ENCODE measurements at places on chromosomes 4 and X.

DNA sequence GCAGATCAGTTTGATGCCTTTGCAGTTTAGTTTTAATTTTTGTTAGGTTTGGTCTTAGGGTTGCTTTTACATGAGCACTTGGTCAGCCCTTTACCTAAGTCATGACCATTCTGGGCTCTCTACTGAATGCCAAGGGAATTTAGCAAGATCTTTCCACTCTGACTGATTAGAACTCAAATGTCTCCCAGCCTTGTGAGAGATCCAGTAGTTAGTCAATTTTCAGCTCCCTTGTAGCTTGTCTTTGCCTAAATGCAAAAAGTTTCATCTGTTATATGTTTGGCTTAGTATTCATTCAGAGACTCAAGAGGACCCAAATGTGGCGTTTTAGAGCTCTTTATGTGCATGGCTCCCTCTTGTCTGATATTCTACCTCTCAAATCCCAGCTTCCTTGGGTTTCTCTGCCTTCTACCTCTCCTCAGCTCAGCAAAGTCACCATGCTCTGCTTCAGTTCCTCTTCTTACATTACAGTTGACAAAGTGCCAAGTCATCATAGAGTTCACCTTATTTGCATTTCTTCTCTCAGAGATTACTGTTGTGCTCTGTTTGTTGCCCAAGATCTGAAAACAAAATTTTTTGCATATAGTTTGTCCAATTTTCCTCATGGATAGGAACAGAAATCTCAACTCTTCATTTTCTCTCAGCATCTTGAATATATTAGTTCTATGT is 17.5 kb upstream of the JAKMIP1 start:
- DNase-seq, result no peak

DNA sequence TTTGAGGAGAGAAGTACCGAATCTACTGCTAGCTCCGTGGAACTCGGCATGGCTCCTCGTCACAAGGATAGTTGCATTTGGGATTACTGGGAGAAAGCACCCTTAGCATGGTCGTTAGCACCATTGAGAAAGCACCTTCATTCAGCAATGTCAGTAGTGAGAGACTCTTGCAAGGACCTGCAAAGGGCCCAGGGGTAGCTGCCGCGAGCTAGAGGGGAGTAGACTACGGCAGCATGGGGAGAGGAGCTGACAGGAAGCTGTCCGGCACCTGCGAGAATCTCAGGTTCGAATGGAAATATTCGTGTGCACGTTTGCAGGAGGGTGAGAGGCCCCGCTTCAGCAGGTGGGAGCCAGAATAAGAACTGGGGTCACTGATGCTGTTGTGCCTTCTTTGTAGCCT is 20.2 kb downstream of the TLR10 start:
- DNase-seq, result no peak

DNA sequence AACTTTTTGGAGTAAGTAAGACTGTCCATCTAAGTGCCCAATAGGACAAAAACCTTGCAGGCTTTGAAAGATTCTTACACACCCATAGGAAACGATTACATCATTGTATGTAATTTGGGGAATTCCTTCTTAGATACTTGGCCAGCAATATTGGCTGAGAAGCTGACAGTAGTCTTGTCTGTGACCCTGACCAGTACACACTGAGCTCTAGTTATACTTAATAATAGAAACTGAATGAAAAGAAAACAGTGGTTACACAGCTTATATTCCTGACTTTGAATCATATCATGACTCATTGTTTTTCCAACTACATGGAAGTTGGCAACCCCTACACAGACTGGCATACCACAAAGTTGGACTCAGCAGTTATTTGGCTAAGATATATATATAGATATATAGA is 7.1 kb upstream of the TLR2 start:
- DNase-seq, result no peak

DNA sequence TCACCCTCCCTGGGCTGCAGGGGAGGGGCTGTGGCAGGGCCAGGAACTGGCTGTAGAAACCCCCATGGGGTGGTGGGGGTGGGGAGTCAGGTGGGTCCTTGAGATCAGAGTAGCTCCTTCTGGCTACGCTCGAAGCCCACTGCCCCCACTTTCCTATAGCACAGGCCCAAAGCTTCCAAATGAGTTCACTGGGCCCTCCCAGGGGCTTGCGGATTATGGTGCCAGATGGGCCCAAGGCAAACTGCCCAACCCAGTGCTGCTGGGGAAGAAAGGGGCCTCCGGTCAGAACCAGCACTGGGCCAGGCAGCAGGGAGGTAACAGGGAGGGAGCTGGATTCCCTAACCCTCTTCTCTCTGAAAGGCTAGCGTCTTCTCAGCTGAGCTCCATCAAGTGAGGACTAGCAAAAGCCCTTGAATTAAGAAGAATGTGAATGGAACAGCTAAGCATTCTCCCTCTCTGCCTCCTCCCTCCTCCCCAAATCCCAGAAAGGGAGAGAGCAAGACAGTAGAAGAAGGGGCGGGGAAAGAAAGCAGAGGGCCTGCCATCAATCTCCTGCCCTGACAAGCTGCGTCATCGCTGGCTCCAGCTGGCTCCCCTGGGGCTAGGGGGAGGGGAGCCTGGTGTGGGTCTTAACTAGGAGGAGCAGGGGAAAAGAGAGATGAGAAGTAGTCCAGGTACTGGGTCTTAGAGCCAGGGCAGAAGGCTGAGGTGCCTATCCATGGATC is 34.7 kb downstream of the FRMPD3 start:
- DNase-seq, result no peak

GRCh38 chrX:20032201-20032600 is 41.3 kb upstream of the BCLAF3 start:
- no peak for DNase-seq
